ENCODE measurements at places on chromosomes 2 and 18. TPM values are rescaled to one million over a fixed set of nuclear protein-coding genes. Genes with fewer than 3 reads are reported as not detected.

DNA sequence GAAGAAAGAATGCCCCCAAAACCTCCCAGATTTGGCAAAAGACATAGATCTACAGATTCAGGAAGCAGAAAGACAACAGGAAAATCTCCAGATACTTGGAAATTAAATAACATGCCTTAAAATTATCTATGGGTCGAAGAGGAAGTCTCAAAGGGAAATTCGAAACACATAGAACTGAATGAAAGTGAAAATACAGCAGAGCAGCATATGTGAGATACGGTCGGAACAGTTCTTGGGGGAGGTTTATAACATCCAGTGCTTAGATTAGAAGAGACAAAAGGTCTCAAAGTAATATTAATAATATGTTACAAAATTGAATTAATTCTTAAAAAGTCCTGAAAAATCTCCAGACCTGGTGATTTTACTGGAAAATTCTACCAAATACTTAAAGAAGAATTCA, 14.3 kb downstream of the KCNG2 start:
- DNase-seq = no peak

- no peak for DNase-seq
Observed at GRCh38 chr2:133143645-133144044, 424.6 kb downstream of the NCKAP5 start.

- no peak for DNase-seq
Observed at GRCh38 chr2:7523481-7524120, 606.4 kb downstream of the RNF144A start.

DNA sequence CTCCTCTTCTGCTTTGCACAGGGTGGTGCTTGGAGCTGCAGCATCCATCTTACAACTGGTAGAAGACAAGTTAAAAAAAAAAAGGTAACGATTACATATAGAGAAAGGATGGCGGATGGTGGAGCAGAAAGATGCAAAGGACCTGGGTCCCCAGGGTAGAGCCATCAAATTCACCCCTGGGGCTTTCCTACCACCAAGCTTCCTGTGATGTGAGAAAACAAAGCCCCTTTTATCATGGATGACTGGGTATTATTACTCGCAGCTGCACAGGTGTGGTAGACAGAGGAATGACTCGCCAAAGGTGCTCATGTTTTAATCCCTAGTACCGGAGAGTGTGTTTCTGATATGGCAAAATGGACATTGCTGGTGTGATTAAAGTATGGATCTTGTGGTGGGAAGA, 1.3 kb upstream of the ACOXL start:
- no peak for DNase-seq

DNA sequence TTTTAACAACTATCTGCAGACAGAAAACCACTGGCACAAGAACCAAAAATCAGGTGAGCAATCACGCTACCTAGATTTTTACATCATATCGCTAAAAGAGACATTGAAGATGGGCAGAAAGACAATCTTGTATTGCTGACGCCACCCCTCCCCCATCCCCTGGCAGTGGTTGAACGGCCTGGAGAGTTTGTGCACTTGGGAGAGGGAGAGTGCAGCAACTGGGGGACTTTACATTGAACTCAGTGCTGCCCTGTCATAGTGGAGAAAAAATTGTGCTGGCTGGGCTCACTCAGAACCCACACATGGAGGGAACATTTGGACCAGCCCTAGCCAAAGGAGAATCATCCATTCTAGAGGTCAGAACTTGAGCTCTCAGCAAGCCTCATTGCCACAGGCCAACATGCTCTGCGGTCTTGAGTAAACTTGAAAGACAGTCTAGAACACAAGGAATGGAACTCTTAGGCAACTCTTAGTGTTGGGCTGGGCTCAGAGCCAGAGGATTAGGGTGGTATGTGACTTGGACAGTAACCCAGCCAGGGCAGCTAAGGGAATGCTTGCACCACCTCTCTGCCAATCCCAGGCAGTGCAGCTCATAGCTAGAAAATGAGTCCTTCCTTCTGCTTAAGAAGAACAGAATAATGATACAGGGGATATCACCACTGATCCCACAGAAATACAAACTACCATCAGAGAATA, 220.0 kb upstream of the CYP26B1 start:
- no peak for DNase-seq

DNA sequence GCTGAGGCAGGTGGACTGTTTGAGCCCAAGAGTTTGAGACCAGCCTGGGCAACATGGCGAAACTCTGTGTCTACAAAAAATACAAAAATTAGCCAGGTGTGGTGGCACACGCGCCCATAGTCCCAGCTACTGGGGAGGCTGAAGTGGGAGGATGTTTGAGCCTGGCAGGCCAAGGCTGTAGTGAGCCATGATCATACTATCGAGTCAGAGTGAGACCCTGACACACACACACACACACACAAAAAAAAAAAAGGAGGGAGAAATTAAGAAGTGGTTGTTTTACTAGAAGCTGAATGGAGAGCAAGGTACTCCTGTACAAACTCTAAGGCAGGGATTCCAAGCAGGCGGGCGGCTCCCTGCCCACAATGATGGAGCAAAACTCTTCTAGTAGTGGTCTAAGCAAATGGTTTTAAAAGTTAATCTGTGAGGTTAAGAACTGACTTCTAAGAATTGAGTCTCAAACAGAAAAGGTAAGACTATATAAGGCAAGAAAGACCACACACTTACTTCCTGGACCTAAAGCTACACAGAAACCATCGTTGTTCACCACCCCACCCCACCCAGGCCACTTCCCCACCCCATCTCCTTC, 2.6 kb downstream of the ANKRD44 start:
- peak; percentile 71 for DNase-seq

GRCh38 chr2:34492561-34493455, 893.7 kb upstream of the FAM98A start:
- no peak for DNase-seq

FSIP2 gene
- total RNA-seq = 0.17 TPM

TGIF1 gene
- total RNA-seq = 14.7 TPM

REG3G gene
- not detected for total RNA-seq

RAX gene
- not detected for total RNA-seq

IL1F10 gene
- total RNA-seq = not detected

All from activated CD4-positive, alpha-beta T cell treated with anti-CD3 and anti-CD28 coated beads, Interleukin-2, amount 10 ng/mL, durations not matched to agents 7 days and 5 days (primary cell).